ENCODE measurements at places on chromosomes 3 and 15.

GRCh38 chr3:21920421-21920861 lies 169.4 kb upstream of the ZNF385D start:
- no peak for DNase-seq

GRCh38 chr15:77643764-77644163 lies 11.1 kb upstream of the LINGO1 start:
- DNase-seq, result no peak

DNA sequence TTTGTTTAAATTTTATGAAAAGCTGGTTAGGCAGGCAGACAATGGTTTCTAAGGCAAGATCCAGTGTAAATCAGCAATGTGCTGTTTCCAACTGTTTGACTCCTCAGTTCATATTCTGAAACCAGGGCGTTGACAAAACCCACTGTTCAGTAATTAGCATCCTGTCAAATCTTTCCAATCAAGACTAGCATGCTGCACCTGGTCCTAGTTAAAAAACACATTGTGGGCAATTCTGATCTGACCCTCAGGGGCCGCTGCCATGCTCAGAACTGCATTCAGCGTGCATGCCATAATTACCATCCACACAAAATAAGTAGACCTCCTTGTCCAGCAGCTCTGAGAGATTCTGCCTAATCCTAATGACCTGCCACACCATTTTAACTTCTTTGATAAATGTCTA lies 20.9 kb upstream of the RBP1 start:
- DNase-seq, result no peak

DNA sequence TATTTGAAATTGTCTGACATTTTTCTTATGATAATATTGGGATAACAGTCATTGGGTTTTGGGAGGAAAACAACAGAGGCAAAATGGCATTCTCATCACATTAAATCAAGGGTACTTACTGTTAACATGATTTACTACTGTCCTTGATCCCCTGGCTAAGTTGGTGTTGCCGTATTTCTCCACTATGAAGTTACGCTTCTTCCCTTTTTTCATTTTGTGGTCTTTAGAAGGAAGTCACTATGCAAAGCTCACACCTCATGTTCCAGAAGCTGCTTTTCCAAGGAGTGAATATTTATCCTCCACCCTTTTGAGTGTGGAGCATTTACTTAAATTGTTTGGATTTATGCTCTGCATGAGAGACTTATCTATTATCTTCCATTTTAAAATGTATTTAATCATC lies 63.7 kb downstream of the ALCAM start:
- DNase-seq, result no peak

DNA sequence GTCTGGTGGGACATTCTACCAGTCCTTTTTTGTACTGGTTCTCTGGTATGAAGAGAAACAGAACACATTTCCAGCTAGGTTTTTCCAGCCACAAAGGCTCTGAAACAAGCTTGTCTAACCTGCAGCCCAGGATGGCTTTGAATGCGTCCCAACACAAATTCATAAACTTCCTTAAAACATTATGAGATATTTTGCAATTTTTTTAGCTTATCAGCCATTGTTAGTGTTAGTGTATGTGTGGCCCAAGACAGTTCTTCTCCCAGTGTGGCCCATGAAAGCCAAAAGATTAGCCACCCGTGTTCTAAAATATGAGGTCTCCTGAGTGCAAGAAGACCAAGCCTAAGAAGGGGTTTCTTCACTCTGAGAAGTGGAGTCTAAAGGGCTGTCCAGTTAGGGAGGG lies 18.4 kb upstream of the TIMP4 start:
- no peak for DNase-seq

DNA sequence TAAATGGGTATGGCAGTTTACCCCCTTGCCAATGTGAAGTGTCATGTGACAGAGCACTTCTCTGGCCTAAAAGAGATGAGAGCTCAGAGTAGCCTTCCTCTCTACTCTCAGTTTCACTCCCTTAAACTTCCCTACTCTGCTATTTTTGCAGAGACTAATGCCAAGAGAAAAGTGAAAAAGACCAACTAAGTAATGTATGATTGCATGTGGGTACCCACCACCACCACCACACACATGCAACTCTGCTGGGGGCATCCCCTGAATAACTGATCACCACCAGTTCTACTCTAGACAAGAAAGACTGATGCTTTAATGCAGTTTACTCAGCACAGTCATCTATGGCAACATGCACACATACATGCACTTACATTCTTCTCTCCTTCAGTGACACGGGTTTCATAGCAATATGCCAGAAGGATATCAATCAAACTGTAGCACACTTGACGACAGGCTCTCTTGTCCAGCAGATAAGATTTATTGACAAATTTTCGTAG lies 31.3 kb downstream of the SHQ1 start:
- no peak for DNase-seq

GRCh38 chr3:109553591-109554371 lies 216.4 kb upstream of the DPPA4 start:
- DNase-seq, result no peak

- no peak for DNase-seq
These were observed 52.8 kb downstream of the ATP8B4 start for GRCh38 chr15:50066202-50066601.

GRCh38 chr3:175066617-175067415 lies 207.7 kb downstream of the NAALADL2 start:
- no peak for DNase-seq

DNA sequence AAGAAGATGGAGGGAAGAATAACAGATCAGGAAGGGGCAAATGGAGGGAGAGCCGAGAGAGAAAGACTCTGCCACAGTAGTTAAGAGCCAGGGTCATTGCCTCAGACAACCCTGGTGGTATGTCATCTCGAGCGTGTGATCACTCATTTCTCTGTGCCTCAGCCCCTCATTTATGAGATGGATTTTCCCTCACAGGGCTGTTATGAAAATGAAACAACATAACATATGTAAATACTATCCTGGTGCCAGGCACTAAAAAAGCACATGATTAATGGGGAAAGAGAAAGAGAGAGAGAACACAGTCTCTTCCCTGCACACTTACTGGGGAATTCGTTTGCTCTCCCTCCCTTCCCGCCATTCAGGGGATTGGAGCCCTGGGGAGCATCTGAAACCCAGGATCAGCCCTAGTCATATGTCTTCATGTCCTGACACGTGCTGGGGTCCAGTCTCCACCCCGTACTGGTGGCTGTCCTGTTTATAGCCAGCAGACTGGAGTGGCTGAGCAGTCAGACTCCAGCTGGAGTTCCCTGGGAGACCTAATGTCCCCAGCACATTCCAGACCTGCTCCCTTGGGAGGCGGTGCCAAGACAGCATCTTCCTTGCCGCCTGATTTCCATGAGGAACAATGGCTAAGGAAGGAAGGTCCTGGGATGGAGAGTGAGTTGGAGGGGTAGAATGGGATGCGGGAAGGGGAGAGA lies 14.7 kb upstream of the AMOTL2 start:
- no peak for DNase-seq

DNA sequence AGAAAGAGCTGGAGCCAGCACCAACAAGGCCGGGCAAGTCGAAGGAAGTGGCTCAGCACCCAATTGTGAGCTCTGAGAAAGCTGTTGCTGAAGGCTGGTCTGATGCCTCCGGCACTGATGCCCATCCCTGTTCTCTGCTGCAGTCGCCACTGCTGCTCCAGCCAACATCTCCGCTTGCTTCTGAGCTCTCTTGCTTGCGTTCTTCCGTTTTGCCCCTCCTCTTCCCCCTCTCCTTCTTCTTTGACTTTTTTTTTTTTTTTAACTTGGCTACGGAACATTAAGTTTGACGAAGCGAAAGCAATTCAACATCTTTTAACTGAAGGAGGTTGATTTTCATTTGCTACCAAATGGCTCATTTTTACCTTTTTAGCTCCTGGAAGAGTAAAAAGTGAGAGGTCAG lies 442.9 kb downstream of the MCTP2 start:
- no peak for DNase-seq

GRCh38 chr15:42457445-42458442 lies 33.2 kb downstream of the ZNF106 start:
- peak; percentile 62 for DNase-seq

DNA sequence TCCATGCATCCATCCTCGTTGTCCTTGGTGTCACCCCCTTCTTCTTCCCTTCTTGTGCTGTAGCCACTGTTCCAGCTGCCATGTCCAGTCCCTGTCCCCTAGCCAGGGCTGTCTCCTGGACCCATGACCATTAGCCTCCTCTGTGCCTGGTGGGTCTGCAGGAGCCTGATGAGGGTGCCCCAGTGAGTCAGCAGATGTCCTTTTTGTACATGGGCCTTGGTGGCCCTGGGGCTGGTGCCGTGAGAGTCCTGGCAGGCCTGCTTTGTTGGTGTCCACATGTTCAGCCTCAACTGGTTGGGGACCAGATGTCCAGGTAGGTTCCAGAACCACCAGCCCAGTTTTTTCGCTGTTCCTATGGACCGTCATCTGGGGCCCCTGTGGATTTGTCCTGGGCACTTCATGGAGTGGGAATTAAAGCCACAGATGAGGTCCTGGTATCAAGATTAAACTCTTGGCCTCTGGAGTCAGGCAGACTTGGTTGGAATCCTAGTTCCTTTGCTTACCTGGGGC lies 66.1 kb downstream of the FBLN2 start:
- DNase-seq, result no peak
